AG10803 (cell line): ENCODE measurements at places on chromosomes 6 and 20.

DNA sequence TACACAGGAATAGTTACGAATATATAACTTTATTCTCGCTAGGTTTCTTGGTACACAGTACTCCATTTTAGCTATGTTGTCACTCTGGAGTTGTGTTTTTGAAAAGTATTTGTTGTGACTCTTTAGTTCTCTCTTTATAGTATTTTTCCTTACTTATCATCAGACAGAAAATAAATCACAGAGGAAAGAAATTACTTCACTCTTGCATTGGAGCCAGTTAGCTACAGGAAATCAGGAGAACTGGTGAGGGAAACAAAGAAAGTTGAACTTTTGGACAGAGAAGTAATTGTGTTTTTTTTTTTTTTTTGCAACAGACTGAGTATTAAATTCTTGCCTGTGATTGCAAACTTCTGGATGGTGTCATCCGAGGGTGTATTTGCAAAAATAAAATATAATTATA, 33.9 kb downstream of the DSE start:
- peak; percentile 50 for DNase-seq

DNA sequence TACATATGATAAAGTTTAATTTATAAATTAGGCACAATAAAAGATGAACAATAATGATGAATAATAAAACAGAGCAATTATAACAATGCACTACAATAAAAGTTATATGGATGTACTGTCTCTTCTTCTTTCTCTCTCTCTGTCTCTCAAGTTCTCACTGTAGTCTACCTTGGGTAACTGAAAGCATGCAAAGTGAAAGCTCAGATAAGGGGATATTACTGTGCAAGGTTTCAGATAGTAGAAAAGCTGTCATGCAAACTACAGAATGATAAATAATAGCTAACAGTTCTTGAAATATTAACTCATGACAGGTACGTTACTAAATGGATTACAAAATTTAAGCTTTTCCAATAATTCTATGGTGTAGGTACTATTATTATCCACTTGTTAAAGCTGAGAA, 311.9 kb upstream of the PRDM1 start:
- no peak for DNase-seq

- DNase-seq: peak; percentile 96
Observed at GRCh38 chr6:44237021-44237812, 9.7 kb upstream of the HSP90AB1 start.

- no peak for DNase-seq
Observed at GRCh38 chr6:18211338-18211737, 53.0 kb downstream of the DEK start.

DNA sequence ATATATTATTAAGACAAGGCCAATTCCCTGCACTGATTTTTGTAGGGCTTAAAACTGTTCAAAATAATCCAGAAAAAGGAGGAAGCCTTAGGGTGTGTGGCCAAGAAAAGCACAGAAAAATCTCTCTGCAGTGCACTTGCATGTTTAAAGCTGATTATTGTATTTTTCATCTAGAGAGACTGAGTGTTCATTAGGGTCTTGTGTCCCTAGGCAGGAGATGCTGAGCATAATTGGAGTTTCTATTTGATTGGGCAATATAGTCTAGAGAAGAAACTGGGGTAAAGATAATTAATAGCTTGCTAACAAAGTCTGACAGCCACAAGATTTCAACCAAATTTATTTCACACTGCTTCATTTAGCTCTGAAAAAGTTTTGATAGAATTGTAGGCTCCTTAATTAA, 2.4 kb downstream of the FLRT3 start:
- DNase-seq: no peak

DNA sequence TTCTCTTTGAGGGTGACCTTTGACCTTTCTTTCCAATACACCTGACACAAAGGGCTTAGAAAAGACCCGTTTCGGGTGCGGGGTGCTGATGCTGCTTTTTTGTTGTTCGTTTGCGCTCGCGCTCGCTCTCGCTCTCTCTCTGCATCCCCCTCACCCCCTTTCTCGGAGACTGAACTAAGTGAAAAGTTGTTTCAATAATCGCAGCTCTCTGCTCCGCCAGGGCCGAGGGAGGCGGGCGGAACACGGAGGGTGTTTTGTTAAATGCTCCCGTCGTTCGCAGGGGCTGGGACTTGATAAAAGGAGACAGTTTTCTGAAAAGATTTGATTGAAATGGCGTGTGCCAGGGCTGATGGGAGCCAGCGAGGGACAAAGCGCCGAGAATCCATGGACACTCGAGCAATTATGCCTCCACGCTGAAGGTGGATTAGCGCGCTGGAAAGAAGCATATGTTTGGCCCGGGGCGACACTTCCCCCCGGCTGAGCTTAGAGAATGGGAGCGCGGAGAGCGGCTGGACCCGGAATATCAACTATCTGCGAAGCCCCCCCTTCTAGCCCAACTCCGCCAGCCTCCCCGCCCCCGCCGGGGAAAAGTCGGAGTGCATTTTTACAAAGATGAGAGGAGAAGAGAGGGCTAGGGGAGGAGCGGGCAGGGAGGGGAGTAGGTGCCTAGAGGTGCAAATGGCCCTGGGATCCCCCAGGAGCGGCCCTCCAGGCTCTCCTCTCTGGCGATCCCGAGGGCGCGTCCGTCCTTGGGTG, 25.0 kb downstream of the TFAP2A start:
- DNase-seq: no peak

- no peak for DNase-seq
Observed at GRCh38 chr6:121670511-121670910, 235.1 kb downstream of the GJA1 start.

DNA sequence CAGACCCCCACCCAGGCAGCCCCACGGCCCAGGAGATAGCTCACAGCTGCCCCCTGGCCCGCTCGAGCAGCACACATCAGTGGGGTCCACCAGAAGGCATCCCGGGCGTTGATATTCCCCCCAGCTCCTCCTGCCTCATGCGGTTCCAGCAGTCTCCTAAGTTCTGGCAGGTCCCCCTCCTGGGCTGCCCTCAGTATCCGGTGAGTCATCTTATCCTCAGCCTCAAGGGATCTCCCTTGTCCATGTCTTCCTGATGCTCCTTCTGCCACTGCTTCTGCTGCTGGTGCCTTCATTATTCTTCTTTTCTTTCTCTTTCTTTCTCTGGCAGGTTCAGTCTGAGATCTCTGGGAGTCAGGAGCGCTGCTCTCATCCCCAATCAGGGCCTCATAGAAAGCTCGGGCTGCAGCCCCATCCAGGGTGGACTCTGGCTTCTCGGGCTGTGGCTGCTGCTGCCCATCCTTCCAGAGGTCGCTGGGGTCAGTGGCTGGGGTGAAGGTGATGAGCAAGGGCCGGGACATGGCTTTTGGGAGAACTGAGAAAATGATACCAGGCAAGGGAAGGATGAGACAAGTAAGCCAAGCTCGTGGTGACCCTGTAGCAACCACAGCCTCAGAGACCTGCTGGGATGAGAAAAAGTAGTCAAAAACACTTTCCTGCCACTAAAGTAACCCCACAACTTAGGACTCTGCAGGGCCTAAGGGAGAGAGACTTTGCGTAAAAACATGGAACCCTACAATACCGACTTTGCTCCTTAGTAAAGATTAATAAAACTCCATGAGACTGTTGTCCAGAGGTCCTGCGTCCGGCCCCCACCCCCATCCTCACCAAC, 622 bp downstream of the GPANK1 start:
- DNase-seq: peak; percentile 80

DNA sequence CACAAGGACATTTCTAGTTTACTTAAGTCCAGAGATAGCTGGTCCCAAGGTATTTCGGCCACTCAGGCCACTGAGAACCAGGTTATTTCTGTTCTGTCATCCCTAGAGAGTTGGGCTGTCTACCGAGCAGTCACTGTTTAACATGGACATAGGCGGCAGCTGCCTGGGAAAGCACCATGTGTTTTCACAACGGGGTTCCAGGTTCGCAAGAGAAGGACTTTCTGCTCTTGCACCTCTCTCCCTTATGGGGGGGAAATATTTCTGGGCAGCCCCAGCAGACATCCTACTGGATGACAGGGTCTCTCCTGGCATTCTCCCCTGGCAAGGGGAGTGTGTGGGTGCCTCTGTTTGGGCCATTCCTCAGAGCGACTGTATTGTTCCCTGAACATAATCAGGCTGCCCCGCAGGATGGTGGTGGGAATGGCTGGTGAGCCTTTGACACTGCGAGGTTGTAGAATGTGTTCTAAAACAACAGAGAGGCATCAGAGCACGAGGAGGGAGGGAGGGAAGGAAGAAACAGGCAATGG, 64.4 kb upstream of the DUSP22 start:
- no peak for DNase-seq

- DNase-seq: peak; percentile 26
Observed at GRCh38 chr6:133730881-133731280, 158.0 kb upstream of the TCF21 start.

DNA sequence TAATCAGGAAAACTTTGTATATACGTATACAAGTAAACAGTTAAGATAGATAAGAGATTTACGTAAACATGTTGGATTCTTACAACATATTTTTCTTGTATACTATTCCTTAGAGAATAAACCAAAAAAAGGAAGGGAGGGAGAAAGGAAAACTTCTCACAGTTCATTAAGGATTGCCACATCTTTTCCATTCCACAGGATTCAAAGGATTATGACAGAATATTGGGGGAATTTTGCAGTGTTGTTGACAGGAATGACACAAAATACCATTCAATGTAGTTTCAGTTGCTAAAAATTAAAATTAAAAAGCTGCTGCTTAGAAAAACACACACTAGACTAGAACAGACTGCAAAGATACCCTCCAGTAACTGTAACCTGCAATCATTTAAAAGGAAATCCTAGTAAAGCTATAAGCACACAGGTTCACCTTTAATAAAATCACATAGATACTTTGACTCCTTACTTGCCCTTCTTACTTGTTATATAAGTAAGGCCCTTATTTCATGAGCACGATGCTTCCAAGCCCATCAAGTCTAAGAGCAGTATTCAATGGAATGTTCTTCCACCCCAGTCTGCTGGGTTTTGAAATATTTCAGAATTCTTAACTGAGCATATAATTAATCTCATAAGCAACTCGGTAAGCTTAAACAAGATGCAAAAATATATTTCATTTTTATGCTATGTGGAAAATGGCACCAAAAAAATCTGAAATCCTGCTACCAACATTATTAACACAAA, 107.8 kb downstream of the SMLR1 start:
- DNase-seq: peak; percentile 76

GRCh38 chr6:42344756-42345155, 107.0 kb downstream of the TRERF1 start:
- DNase-seq: no peak

- DNase-seq: no peak
Observed at GRCh38 chr6:134021396-134022122, 30.9 kb downstream of the SLC2A12 start.

- DNase-seq: peak; percentile 31
Observed at GRCh38 chr20:23995905-23996666, 7.5 kb upstream of the GGTLC1 start.
